ENCODE measurements at places on chromosomes 12 and 14.

DNA sequence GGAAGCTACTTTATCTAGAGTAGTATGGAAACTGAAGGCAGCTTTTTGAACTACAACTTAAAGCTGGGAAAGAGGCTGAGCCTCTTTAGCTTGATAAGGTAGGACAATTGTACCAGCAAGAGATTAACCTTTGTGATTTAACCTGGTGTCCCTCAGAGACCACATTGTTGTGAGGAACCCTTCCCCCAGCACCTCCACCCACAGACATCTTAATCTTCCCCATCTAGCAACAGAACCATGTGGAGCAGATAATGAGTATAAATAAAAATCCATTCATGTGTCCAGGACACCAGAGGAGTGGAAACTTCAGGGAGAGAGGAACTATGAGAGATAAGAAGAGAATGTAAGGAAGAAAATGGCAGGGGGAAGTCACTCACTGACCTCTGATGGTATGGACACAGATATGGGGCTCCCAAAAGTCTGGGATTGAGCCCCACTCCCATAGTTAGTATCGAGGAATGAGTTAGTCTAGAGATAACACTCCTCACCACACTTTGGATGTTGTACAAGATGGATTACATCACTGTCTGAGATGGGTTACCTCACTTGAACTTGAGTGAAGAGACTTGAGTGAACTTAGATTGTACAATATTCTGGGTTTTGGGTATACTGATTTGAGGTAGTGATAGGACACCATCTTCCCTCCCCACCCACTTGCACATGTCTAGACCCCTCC is 33.9 kb upstream of the SLC38A2 start:
- no peak for DNase-seq

DNA sequence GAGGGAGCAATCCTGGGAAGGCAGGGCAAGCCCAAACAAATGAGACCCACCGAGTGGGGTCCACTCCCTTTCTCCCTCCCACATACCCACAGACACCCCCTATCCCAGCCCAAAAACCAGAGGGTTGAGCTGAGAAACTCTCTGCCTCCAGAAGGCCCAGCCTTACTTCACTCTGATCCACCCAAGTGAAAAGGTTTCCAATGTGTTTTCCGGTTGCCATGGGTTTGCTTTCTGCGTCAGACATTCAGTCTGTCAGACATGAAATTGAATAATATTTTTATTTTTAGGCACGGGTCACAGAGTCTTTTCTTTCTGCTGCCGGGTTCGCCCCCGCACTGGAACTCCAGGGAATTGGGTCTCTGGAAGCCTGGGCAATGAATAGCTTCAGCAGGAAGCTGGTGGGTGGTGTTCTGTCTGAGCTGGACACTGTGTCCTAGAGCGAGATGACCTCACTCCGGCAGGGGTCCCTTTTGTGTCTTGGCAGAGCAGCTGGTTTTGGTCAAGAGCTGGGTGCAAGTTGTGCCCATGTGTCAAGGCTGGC is 69.8 kb upstream of the CLMN start:
- no peak for DNase-seq

DNA sequence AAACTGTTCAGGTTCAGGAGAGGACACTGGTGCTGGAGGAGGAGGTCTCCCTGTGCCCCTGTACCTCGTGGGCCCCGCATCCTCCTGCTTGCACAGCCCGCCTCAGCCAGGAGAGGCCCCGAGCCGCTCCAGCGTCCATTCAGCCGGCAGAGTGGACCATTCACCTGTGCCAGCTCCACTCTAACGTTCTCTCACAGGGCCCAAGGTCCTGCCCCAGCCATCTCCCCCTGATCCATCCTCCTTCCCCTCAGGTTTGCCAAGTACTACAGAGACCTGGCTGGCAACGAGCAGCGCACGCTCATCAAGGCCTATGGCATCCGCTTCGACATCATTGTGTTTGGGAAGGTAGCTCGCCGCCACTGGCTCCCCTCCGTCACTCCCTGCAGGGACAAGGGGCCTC is 22.2 kb downstream of the P2RX4 start:
- DNase-seq, result no peak

DNA sequence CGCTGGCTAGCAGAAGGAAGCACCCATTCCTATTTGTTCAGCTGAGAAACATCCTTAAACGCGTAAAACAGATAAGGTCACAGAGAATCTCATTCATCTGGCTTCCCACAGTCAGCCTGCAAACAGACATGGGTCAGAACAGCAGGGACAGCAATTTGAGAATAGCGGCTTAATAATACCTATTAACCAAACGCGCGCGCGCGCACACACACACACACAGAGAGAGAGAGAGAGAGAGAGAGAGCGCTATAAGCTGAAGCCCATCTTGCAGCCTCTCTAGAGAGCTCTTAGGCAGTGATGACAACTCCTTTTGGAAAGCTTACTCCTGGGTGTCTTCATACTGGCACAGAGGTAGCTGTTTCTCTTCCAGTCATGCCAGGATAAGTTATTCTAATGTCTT is 26.4 kb downstream of the TMEM132D start:
- DNase-seq, result no peak

DNA sequence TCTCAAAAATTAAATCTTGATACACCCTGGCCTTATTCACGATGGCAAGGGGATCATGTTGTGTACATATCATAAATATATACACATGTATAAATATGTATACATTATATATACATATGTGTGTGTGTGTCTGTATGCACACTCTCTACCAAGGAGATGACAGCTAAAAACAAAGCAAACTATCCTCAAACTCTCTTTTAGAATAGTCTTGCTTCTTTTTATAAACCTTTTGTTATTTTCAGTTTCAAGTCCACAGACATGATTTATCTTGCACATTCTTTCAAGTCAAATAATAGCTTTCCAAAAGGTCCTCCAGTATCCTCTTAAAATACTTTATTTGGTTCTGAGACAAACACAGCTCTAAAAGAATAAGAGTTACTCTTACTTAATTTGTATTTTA is 8.4 kb downstream of the ANO6 start:
- DNase-seq, result no peak

DNA sequence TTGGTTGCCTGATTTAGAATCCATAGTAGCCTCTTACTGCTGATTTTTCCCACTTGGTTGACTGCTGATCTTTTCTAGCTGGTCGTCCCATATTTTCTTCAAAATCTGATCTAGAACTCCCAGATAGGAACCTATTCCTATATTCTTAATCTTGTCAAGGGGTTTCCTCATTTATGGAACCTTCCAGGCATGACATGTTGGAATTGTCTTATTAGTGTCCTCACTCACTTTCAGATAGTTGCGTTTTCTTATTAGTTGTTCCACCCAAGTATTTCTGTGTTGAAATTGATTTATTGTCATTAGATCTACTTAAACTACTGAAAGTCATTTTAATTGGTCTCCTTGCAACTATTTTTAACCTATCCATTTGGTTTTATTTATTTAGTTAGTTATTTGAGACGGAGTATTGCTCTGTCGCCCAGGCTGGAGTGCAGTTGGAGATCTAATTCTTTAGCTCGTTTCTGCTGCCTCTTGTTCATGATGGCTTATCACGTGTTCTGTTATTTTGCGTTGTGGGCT is 25.0 kb downstream of the KTN1 start:
- DNase-seq, result no peak

- no peak for DNase-seq
These were observed 19.5 kb upstream of the GOLGA5 start for GRCh38 chr14:92774572-92774971.

DNA sequence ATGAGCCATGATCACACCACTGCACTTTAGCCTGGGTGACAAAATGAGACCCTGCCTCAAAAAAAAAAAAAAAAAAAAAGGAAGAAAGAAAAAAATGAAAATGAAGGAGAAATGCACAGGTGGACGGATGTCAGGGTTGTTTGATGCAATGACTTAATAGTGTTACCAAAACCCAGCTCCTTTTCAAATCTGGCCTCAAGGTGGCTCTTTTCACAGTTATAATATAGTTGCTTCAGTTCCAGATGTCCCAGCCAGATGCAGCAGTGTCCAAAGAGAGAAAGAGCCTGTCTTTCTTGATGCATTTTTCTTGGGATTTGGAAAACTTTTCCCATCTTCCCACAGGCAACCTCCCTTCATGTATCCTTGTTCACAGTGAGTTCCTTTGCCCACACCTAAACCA is 36.5 kb downstream of the KCNMB4 start:
- DNase-seq, result no peak

- peak; percentile 59 for DNase-seq
These were observed 558 bp downstream of the KLHDC2 start for GRCh38 chr14:49768301-49769121.

DNA sequence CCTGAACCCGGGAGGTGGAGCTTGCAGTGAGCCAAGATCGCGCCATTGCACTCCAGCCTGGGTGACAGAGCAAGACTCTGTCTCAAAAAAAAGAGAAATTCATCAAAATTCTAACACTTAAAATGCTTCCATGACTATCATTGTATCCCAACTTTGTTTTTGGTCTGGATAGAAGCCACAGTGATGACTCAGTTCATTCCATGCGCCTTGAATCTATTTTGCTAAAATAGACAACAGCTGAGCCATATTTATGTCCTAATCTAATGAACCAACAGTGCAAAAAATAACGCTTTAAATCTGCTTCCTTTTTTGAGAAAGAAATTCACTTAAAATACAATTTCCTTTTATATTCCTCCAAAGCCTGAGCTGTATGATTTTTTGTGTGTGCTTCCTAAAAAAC is 23.2 kb upstream of the BICD1 start:
- DNase-seq, result no peak

DNA sequence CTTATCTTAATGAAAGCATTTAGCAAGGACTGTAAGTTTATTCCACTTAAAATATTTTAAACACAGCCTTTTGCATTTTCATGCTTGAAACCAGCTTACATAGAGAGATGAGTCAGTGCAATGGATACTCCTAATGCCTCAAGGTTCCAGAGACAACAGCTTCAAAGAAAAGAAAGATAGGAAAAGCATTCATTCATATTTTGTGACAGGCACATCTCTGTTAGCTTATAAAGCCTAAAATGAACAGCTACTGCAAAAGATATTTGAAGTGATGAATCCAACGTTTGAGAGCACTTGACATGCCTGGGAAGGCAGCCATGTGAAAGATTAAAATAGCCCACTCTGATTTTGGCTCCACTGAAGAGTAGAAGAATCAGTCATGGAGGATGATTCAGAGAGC is 814.5 kb downstream of the RPS29 start:
- no peak for DNase-seq

GRCh38 chr12:98352218-98352811 is 163.1 kb upstream of the TMPO start:
- DNase-seq, result no peak

DNA sequence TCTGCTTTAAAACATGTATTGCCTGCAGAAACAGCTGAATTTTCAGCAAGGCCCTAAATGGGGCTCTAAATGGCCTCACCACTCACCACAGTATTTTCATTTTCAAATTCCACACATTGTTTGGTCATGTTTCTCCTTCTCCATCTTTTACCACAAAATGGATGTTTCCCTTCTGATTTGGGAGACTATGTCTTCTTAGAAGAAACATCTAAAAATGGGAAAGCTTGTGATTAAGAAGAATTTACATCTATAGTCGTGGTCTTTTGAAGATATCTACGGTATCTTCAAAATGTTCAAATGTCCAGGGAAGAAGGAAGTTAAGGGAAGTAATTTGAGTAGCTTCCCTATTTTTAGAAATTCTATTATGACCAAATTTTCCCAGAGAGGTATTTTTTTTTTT is 20.7 kb upstream of the TUBA1C start:
- DNase-seq, result no peak

GRCh38 chr12:55978393-55978792 is 4.5 kb downstream of the RAB5B start:
- no peak for DNase-seq

DNA sequence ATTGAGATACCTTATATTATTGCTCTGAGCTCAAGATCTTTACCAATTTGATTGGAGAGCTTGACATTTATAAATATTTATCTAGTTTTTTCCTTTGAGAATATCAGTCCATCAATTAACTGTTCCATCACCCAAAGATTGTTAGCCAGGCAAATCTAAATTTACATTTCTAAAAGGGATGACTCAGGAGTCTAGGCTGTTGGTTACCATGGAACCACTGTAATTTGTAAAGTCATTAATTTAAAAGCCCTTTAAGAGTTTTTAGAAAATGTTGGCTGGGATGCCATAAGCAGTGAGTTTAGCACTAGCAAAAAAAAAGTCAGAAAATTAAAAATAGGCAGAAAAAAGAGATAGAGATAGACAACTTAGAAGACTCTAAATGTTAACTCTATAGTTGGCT is 19.5 kb upstream of the SERPINA1 start:
- DNase-seq, result no peak

DNA sequence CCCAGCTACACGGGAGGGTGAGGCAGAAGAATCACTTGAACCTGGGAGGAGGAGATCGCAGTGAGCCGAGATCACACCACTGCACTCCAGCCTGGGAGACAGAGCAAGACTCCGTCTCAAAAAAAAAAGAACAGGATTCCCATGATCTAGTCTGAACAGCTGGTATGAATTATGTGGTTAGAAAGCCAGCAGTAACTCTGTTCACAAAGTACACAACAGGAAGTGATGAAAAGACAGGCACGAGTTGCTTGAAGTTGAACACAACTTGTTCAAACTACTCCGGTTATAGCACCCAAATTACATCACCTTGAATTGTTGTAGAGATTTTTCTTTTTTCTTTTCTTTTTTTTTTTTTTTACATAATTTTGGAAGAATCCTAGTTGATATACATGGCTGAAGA is 238.8 kb upstream of the RGS6 start:
- DNase-seq, result no peak

DNA sequence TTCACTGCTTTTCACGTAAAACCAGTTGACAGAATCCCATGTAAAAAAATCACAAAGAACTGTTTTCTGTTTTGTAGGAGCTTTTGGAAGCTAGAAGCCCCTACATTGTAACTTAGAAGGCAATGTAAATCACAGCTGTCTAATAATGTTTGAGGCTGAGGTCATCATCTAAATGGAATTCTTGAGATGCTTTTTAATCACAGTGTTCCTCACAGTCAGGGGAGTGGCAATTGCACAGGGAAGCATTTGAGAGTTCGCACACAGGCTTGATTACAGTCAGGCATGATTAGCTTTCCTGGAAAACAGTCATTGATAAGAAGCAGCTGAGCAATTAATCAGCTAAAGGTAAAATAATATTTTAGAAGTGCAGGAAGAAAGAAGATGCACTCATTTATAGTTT is 2.9 kb downstream of the SLC17A8 start:
- no peak for DNase-seq

DNA sequence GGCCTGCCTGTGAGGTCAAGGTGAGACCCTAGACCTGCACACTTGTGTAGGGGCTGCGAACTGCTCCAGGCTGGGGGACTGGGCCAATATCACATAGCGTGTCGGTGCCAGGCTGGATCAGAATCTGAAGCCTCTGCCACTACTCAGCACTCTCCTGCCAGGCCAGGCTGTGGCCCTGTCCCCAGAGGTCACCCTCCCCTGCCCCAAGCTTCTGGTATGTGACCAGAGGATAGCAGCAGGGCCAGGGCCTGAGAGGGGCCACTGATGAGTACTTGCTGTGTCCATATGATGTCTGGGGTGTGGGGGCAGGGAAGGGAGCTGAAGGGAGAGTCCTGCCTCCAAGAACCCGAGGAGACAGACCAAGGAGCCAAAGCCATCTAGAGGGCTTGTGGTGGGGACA is 17.8 kb downstream of the ARL6IP4 start:
- DNase-seq, result no peak

- no peak for DNase-seq
These were observed 5.4 kb downstream of the KCNH5 start for GRCh38 chr14:63039866-63040265.
